ENCODE measurements at places on chromosomes 7 and 10.

DNA sequence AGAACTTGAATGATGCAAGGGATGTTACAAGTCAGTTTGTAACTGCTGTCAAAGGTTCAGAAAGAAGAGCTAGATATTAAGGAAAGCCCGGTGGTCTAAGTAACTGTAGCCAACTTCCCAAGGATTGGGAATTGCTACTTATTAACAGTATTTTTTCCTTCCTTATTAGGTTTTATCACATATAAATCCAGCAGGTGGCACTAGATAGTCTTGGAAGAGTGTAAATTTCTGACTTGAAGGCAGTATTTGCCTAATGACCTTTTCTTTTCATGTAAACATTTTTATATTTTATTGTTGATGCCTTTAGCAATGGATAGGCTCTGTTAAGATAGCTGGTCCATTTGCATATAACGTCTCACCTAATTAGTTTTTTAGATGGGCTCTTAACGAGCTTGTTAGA, 51.2 kb downstream of the ANLN start:
- DNase-seq, result no peak

GRCh38 chr10:52720018-52720417, 52.6 kb downstream of the MBL2 start:
- no peak for DNase-seq

DNA sequence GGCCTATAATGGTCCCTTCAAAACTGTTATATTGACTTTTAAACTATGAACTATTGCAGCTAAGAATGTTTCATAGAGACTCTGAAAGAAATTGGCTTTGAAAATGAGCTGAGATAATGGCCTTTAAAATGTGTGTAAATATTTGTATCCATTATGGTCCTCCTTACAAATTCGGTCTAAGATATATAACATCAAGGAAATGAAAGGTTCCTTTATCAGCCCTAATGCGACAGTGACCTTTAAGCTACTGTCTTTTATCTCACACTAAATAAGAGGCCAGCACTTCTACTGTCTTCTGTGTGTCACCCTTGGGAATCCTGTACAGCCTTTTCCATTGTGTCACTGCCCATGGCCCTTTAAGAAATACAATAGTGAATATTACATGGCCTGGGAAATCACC, 19.5 kb downstream of the COL28A1 start:
- no peak for DNase-seq

- DNase-seq, result no peak
These were observed 897.0 kb upstream of the CELF2 start for GRCh38 chr10:10120671-10121070.

DNA sequence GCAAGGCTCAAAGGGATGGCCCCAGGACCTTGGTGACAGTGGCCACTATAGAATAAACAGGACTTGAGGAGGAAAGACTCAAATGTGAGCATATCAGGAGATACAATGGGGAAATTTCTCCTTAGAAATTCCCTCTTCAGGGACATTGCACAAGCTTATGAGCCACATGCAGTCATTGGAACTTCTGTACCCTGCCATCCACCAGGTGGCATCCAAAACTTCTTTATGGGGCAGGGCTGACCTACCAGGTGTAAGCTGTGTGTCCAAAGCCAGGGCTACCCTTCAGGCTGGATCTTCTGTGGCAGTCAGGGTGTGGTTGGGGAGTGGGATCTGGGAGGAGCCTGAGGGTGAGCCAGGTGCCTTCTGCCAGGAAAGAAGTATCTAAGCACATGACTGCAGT, 36.6 kb upstream of the LRRC18 start:
- peak; percentile 39 for DNase-seq

GRCh38 chr7:75638594-75639070, 100.1 kb downstream of the HIP1 start:
- DNase-seq, result peak; percentile 60

DNA sequence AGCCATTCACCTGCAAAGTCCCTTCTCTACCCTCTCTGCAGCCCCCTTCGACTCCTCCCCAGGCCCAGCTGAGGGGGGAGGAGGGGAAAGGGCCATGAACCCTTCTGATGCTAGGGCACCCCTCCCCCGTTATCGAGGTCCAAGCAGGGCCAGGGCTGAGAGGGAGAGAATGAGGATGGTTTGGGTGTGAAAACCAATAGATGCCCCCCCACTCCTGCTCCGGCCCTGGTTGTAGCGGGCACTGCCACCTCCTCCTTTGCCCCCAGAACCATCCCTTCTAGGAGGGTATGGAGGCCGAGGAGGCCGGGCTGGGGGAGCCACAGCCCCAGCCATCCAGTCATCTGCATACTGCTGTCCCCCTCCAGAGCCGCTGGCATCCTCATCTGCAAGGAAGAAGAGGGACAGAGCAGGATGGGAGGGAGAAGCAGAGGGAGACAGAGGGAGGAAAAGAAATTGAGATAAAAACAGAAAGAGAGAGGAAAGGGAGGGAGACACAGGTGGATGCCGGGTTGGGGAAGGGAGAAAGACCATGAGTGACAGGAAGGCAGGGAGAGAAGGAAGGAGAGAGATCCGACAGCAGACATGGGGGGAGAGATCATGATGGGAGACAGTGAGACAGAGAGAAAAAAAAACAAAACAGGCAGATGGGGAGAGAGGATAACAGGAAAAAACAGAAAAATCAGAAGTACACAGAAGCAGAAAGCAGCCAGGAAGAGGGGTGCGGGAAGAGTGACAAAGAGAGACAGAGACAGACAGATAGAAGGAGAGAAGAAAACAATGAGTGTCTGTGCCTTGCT, 1.9 kb upstream of the GAL3ST4 start:
- DNase-seq, result no peak

GRCh38 chr7:951881-952547, 2.5 kb downstream of the ADAP1 start:
- no peak for DNase-seq

- peak; percentile 14 for DNase-seq
These were observed 414.9 kb downstream of the GLRX3 start for GRCh38 chr10:130550952-130551674.

GRCh38 chr10:122544493-122544892, 16.1 kb upstream of the DMBT1 start:
- DNase-seq, result no peak

DNA sequence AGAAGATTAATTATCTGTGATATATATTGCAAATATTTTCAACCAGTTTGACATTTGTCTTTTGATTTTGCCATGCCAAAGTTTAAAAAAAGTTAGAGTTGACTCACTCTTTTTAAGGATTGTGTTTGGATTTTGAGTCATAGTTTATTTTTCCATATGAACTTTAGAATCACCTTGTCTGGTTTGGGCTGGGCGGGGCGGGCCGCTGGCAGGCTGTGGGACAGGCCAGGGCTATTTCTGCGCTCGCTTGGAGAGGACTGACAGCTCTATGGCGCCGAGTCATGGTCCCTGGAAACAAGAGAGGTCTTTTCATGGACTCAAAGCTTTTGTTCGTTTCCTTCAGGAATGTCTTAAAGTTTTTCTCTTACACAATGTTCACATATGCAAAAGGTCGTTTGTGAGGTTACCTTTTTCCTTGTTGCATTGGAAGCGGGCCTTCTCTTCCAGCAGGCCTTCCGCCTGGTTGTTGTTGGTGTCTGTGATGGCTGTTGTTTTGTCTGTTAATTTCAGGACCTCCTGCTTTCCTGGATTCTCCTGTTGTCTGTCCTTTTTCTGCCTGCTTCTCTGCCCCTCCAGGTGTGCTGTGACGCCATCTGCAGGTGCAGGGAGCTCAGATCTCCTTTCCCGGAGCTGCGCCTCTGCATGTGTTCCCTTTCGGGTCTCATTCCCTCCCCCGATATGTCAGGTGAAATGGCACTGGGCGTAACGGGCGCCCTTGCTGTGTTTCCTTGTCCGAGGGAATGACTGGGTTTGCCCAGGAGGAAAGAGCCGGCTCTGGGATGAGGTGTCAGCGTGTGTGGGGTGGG, 53.8 kb downstream of the INPP5A start:
- peak; percentile 75 for DNase-seq

DNA sequence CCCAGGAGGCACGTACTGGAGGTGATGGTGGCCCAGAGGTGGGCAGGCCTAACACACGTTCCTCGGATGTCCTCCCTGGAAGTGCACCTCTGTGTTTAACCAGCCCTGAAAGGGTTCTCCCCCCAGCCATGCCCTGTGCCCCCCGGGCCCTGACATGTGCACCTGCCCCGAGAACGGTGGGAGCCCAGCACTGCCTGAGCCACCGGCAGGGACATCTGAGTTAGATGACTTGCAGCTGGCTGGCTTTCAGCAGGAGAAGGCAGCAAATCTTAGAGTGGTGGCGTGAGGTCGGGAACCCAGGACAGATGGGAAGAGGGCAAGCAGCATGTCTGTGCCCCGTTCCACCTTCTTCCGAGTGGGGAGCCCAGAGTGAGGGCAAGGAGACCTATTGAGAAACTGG, 291.8 kb downstream of the TCERG1L start:
- peak; percentile 17 for DNase-seq

- DNase-seq, result peak; percentile 88
These were observed at the start of gene JAZF1 for GRCh38 chr7:28180364-28181147. Gene JAZF1 (minus strand): TSS chr7:28180795.
